ENCODE measurements at places on chromosomes 4 and X. TPM values are rescaled to one million over a fixed set of nuclear protein-coding genes. Genes with fewer than 3 reads are reported as not detected.

DNA sequence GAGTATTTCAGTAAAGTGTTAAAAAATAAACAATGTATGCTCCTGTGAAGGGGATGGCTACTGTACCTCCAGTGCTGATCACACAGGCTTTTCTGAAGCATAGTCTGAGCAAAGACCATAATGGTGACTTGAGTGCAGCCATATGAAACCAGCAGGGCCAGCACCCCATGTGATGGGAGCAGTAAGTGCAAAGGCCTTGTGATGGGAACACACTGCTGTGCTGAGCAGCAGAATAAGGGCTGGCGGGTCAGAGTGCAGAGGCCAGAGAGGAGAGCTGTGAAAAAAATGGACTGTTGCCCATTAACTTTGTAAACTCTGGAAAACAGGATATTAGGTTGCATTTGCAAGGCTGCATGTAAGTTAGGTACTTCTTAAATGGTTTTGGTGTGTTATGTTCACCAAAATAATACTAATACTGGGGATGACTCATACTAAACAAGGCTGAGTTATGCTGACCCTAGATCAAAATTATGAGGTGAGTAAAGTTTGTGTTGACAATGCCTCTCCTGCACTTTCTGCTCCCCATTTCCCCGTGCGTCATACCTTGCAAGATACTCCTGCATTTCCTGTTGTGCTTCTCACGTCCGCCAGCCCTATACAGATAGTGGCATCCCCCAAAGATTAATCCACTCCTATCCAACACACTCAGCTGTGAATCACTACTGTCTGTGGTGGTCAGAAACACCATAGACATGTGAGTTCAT, 67.0 kb upstream of the FAM9A start:
- no peak overlapping the region for H3K4me3 ChIP-seq
- H3K27me3 ChIP-seq = no peaks in the 10 kb centered on the region
- no peak for DNase-seq
- no peaks in the 10 kb centered on the region for H3K4me1 ChIP-seq

DNA sequence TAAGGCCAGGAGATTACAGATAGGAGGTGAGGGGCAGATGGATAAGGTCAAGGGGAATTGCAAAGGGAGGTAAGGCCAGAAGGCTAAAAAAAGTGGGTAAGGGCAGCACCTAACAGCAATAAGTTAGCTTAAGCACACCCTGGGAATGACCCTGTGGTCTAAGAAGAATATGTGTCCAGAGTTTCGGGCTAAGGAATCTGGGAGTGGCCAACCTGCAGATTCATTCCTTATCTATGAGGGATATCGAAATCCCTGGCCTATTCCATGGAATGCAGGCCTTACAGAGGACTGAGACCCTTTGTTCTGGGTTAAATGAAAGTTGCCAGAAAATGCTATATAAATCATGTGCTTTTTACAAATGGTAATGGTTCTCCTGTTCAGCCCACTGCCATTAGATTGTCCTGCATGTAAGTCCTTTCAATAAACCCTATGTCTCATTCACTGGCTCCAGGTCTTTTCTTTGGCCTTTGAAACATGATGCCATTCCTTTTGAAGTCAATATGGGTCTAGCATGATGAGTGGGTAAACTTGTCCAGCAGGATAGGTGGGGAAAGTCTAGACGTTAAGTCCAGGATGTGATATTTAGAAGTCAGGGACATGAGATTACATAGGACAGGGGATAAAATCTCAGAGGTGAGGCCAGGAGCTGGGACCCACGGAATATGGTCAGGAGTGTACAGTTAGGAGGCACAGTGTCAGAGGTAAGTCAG, 226.2 kb downstream of the TACR3 start:
- no peaks in the 10 kb centered on the region for H3K4me1 ChIP-seq
- H3K27ac ChIP-seq = no peak overlapping the region
- H3K4me3 ChIP-seq = no peak overlapping the region
- no peaks in the 10 kb centered on the region for H3K27me3 ChIP-seq
- DNase-seq = no peak
- H3K36me3 ChIP-seq = no peaks in the 10 kb centered on the region

DNA sequence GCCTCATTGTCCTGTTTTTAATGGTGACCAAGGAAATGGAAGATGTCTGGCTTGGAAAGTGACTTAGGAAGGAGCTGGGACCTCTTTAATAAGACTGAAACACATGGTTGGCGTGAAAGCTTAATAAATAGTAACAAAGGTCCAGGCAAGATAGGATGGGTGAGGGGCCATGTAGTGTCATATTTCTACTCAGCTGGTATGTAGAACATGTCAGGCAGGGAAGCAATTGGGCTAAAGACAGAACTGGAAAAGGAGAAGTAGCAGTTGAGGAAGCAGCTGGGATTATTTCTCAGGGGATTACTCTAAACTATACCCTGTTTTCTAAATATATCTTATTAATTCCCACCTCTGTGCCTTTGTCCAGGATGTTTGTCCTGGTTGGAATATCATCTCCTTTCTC, 18.6 kb downstream of the ITGB1BP2 start:
- no peaks in the 10 kb centered on the region for H3K27me3 ChIP-seq
- no peak overlapping the region for H3K4me3 ChIP-seq
- no peak for DNase-seq
- H3K27ac ChIP-seq = no peak overlapping the region
- no peaks in the 10 kb centered on the region for H3K36me3 ChIP-seq

DNA sequence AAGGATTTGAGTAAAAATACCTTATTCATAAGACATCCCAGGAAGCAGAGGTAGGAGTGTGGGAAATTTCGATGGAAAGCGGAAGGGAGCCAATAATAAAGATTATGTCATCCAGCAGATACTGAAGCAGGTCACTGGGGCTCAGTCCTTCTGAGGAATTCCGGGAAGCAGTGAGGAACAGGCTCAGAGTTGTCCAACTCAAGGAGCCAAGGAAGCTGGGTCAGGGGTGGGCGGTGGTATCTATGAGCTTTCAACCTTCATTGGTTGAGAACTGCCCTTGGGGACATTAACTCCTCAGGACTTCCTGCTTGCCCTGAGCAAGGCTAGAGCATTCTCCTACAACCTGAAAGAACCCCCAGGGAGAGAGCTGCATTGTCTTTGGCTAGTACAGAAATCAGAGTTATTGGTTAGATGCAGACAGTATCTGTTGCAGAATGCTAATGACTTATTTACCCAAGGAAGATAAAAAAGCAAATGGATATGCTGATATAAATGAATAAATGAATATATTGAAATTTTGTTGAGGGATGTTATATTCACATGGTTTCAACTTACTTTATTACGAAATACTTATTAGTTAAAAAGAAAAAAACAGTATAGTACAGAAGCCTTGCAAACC, 68.2 kb downstream of the DMP1 start:
- no peak for DNase-seq
- no peak overlapping the region for H3K4me3 ChIP-seq
- H3K27ac ChIP-seq = no peak overlapping the region
- no peaks in the 10 kb centered on the region for H3K36me3 ChIP-seq
- H3K27me3 ChIP-seq = no peaks in the 10 kb centered on the region

GRCh38 chrX:30812326-30812725, 76.7 kb downstream of the TAB3 start:
- H3K4me3 ChIP-seq = no peak overlapping the region
- no peak overlapping the region for H3K27ac ChIP-seq
- DNase-seq = no peak
- no peaks in the 10 kb centered on the region for H3K4me1 ChIP-seq
- no peaks in the 10 kb centered on the region for H3K36me3 ChIP-seq

GRCh38 chr4:180598281-180598680, 1644.9 kb upstream of the TENM3 start:
- no peak overlapping the region for H3K27ac ChIP-seq
- no peaks in the 10 kb centered on the region for H3K27me3 ChIP-seq
- no peaks in the 10 kb centered on the region for H3K4me1 ChIP-seq
- DNase-seq = no peak

- no peaks in the 10 kb centered on the region for H3K4me1 ChIP-seq
- H3K36me3 ChIP-seq = no peaks in the 10 kb centered on the region
- no peak overlapping the region for H3K4me3 ChIP-seq
These were observed 39.2 kb upstream of the GPC4 start for GRCh38 chrX:133454491-133454914.

- no peak overlapping the region for H3K4me3 ChIP-seq
- H3K27ac ChIP-seq = no peak overlapping the region
- no peaks in the 10 kb centered on the region for H3K27me3 ChIP-seq
- DNase-seq = peak; percentile 8
These were observed 164.4 kb downstream of the RBMX2 start for GRCh38 chrX:130566028-130566683.

The SSX2 gene
- total RNA-seq = not detected

The SATL1 gene
- total RNA-seq = 0.09 TPM

The CSAG2 gene
- total RNA-seq = not detected

The ANXA5 gene
- total RNA-seq = 88.2 TPM

The OPHN1 gene
- 1.2 TPM for total RNA-seq

The SSX2B gene
- total RNA-seq = not detected
